SIG-M5 (cell line): ENCODE measurements at places on chromosomes 16 and 17.

GRCh38 chr16:1145383-1146100 lies 7.4 kb upstream of the CACNA1H start:
- DNase-seq, result no peak

- no peak for DNase-seq
These were observed 645.6 kb upstream of the CDH8 start for GRCh38 chr16:62681819-62682218.

DNA sequence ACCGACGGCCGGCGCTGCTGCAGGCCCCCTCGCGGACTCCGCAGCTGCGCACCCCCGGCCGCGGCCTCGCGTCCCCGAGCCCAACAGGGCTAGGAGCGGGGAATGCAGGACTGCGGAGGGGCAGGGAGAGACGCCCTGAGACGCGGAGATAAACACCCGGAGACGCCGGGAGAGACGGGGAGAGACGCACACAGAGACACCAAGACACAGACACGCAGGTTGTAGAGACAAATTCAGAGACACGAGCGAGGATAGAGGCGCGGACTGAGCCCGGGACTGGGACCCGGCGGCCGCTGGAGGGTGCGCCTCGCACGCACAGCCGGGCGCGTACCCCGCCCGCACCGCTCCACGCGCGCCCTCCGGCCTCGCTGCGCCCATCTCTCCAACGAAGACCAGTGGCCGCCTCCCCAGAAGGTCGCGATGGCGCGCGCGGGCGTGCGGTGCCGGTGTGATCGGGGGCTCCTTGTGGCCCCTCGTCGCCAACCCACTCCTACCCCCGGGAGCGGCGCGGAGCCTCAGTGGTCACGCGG lies 902 bp downstream of the STAC2 start:
- DNase-seq, result no peak

- no peak for DNase-seq
These were observed 236.3 kb downstream of the KCNJ2 start for GRCh38 chr17:70405492-70406220.

GRCh38 chr17:58537266-58537665 lies 22.8 kb upstream of the MTMR4 start:
- DNase-seq, result no peak

DNA sequence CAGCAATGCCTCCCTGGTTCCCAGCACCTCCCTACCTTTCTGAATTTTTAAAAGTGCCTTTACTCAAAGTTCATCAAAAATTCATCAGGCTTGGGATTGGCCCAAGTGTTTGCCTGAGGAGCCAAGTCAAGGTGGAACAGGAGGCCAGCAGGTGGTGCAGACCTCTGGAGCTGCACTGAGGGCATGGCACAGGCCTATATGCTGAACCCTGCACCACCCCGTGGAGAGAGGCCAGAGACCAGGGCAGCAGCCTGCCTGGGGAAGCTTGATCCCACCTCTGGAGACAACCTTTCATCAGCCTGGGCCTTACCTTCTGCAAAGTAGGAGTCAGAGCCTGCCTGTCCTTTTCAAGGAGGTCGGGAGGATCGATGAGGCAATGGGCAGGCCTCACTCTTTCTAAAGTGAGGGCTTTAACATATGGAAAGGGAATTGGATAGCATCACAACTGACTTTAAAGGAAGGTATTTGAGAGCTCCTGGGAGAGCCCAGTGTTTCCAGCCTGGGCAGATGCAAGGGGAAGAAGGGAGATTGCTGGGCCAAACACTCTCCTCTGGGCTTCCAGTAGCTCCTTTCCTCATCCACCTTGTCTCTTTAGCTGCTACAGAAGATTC lies 31.8 kb upstream of the TMEM132E start:
- DNase-seq, result no peak

GRCh38 chr17:67442787-67443624 lies 65.9 kb downstream of the PITPNC1 start:
- no peak for DNase-seq

- no peak for DNase-seq
These were observed 422.9 kb downstream of the WWOX start for GRCh38 chr16:78522327-78522726.

GRCh38 chr16:53803451-53803850 lies 99.5 kb downstream of the FTO start:
- DNase-seq, result no peak

- DNase-seq, result no peak
These were observed 10.0 kb upstream of the PHLPP2 start for GRCh38 chr16:71734511-71734910.
